ENCODE measurements at places on chromosomes 16 and 17.

DNA sequence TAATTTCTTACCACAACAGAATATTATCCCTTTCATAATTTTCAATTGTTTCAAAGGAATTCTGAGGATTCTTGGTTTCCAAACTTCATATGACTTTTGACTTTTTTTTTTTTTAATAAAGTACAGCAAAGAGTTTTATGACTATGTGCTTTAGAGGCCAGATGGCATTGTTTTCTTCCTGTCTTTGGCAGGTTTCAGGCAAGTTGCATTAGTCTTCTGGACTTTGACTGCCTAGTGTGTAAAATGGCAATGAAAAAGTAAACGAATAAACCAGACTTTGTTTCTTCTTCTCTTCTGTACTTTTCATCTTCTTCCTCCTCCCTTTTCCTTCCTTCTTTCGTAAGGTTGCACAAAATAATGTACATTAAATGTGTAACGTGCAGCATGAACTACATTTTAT, 172.6 kb upstream of the RBFOX1 start:
- DNase-seq, result no peak

DNA sequence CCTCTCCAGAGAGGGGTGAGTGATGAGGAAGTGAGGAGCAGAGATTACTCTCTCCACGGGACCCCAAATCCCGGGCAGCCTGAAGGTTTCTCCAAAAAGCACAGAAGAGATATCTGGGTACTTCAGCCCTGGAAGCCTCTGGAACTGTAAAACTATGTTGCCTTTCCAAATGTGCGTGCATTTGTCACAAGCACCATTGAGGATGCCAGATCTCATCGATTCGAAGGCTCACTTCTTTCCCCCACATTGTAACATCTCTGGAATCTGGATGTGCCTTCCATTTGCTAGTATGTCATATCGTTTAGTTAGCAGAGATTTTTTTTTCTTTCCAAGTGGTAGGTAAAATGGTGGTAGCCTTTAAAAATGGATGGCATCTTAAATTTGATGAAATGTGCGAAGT, 45.8 kb downstream of the ABCC12 start:
- DNase-seq, result no peak

DNA sequence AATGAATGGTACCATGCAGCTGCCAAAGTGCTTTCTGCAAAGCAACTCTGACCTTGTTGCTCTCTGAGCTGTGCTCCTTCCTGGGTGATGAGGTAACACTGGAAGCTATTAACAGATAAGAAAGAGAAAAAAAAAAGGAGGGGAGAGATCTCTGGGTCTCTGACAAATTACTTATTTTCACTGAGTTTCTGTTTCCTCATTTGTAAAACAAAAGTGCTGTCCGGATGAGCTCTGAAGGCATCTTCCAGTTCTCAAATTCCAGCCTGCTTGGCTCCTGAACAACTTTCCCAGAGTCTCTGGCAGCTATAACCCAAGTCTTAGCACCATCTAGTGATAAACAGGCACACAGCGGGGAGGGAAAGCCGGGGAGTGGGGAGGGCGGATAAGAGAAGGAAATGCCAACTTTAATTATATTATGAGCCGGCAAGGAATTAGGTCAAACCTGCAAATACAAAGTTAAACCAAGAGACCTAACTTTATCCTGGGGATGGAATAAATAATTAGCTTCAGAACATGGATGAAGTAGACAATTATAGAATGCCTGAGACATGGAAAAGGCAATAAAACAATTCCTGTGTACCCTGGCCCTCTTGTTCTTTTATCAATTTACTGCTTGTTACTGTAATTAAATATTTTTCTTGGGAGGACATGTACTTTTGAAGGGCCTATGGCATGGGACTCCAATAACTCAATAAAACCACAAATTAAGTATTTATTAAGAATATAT, 61.3 kb upstream of the KIFC3 start:
- DNase-seq, result no peak

DNA sequence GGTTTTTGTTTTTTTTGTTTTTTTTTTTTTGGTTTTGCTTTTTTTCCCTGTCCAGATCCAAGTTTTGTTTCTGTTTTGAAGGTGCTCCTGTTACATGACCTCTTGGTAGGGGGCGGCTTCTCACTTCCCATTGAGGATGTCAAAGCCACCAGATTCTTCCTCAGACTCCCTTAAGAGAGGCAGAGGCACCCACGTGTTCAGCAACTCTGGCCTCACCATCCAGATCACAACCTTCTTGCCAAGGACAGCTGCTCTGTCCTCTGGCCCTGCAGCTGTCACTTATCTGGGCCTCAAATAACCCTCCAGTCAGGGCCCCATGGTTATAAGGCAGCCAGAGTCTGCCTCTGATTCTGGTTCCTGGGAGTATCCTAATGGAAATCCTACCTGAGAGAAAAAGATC, 208.5 kb downstream of the STX8 start:
- DNase-seq, result no peak

DNA sequence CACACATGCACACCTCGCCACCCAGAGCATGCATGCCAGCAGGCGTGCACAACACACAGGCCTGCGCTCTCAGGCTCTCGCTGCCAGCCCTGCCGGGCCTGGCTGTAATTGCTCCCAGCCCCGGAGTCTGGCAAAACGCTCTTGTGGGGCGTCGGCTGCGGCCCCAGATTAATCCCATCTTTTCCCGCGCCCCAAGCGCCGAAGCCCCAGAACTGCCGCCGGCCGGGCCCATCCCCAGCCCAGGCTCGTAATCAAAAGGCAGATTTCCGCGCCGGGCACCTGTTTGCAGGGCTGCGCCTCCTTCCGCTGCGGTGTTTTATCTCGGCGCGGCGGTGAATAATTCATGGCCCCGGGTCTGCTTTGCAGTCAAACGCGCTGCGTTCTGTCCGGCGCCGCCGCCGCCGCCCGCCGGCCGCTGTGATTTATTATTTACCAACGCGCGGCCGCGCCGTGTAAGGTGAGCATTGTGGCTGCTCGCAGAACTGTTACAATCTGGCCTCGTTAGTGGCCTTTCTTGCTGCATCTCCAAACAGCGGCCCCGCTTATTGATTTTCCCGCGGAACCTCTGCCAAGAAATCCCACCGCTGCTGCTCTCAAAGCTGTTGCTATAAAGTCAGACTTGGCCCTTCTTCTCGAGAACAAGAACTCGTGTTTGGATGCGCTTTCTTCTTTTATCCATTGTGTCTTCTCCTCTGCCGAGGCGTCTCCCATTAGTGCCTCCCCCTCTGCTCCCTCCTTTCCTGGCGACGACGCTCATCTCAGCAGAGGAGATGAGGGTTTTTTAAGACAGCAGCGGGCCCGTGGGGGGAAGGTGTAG, 126.1 kb downstream of the IRX5 start:
- no peak for DNase-seq

DNA sequence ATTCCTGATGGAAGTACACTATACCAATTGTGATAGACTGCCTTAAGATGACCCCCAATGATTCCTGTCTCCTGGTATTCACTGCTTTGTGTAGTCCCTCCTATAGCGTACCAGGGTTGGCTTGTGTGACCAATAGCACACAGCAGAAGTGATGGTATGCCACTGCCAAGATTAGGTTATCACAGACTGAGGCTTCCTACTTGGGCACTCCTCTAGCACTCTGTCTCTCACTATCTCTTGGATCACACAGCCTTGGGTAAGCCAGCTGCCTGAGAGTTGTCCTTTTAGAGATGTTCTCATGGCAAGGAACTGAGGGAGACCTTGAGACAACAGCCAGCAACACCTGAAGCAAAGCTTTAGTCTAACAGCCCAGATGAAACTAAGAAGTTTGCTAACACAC, 12.7 kb upstream of the AMFR start:
- no peak for DNase-seq

DNA sequence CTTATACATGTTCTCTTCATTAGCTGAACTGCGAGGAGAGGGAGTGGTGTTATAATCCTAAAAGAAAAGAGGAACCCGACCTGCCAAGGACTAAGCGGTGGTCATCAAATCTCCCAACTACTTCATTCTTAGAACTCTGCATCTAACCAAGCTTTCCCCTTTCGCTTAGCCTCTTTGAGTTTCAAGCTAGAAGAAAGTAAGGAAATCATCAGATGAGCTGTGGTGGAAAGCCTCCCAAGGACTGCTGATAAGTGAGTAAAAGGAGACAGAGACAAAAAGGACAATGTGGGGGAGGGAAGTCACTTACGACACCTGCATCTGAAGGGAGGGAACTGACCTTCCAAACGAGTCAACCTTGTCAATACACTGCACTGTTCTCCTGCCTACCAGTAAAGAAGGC, 121.3 kb downstream of the TRIM37 start:
- DNase-seq, result no peak

DNA sequence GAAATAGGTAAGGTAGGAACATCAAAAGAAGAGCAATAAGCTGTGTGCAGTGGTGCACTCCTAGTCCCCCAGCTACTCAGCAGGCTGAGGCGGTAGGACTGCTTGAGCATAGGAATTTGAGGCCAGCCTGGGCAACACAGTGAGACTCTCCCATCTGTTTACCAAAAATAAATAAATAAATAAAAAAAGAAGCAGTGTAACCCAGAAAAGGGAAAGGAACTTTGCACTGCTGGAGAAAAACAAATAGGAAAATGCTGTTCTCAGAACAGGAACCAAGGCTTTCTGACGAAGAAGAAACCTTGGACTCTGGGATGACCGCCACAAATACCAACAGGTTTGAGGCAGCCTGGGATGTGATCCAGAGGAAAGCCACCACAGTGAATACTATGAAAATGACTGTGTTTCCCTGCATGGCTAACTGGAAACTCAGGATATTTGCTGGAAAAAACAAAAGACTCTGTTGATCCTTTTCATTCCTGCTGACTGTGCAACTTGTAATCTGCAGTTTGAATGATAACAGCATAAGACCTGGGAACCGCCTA, 41.2 kb downstream of the TTC19 start:
- no peak for DNase-seq

DNA sequence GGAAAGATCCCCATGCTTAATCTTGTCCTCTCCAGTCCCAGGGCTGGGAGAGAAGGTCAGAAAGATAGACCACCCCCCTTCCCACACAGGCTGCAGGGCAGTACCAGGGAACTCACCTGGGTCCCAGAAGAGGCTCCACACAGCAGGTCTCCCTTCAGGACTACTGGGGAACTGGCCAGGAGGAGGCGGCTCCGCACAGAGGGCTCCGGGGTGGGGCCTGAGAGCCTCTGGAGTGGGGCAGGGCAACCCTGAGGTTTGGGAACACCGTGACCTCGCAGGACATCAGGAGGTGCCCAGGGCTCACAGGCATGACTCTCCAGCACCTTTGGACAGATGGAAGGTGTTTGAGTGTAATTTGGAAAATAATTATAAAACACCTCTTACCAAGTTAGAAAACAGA, 11.0 kb downstream of the ABCA3 start:
- DNase-seq, result no peak

GRCh38 chr16:17340804-17341203, 130.0 kb downstream of the XYLT1 start:
- peak; percentile 34 for DNase-seq

DNA sequence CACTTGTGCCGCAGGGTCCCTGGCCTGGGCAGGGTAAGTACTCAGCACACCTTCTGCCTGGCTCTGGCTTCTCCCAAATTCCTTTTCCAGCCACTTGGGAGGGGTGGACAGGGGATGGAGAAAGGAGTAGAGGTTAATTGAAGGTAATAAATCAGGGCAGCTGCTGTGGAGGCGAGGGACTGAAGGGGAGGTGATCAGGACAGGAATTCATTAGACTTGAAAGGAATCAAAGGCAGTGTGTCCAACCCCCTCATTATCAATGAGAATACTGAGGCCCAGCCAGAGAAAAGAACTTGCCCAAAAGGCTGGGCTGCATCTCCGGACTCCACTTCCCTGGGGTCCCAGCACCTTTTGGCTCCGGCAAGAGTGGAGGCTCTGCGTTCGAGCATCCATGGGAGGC, 2.4 kb downstream of the SOST start:
- DNase-seq, result no peak

DNA sequence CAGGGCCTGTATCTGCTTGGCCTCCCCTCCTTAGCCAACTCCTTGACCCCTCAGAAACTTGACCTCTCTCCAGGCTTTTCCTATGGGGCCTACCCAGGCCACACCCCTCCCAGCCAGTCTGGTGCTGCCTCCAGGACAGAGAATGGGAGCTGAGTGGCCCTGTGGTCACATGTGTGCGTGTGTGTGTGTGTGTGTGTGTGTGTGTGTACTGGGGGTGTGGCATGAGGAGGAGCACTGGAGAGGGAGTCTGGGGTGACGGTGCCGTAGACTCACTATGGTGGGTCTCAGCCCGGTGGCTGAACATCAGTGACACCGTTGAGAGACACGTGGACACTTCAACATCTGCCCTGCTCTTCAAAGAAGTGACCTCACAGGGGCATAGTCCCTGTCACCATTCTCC, 180.4 kb downstream of the ENGASE start:
- no peak for DNase-seq

DNA sequence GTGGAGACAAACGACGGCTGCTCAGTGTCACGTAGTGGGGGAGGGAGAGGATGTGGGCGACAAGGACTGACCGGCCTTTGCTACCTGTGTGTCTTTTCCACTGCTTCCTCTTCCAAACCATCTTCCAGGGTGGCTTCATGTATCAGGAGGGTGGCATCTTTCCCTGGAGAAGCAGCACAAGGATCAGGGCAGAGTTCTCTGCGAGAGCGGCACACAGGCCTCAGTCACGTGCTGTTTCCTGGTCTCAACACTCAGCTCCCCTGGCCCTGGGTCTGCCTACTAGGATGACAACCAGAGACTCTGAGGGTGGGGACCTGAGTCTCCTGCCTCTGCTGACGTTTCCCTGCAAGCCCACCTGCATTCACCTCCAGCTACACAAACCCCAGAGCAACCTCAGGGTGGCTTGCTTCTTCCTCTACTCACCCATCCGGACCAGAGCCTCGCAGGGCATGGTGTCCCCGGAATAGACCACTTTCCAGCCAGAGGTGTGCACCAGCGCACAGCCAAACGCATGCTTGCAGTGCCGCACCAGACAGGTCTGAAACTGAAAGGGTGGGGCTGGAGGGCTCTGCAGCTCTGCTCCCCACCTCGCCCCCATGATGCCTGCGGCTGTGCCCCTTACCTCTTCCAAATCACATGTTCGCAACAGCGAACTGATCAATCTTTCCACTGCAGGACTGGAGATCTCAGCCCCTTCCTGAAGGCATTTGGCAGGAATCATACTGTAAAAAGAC, 23.3 kb downstream of the ELAC2 start:
- DNase-seq, result no peak

GRCh38 chr16:77794586-77794985, 6.2 kb downstream of the VAT1L start:
- no peak for DNase-seq
